H7 (cell line): ENCODE measurements at places on chromosomes 16 and 17. TPM values are rescaled to one million over a fixed set of nuclear protein-coding genes. Genes with fewer than 3 reads are reported as not detected.

GRCh38 chr17:45320931-45321461 lies 4.2 kb upstream of the MAP3K14 start:
- DNase-seq = no peak

- peak; percentile 65 for DNase-seq
These were observed 1.8 kb downstream of the CDC42EP4 start for GRCh38 chr17:73309727-73310596.

AHSP gene
- 0.62 and 3.3 TPM in 2 replicates for total RNA-seq

DNA sequence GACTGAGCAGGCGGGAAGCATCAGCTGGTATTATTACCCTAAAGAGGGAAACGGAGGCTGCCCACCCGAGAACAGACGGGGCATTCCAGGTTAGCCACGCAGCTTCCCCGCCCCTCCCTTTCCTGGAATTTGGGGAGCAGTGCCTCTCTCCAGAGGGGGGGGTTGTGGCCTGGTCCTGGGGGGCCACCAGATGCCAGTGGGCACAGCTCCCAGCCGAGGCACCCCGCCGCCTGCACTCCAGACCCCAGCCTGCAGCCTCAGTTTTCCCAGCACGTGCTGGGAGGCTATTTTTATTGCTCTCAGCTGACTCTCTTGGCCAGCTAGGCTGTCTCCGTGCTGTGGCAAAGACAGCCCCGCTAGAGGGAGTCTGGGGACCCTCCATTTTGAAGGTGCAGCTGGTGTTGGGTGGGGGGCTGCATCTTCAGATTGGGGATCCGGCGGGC lies 62.7 kb upstream of the GSE1 start:
- no peak for DNase-seq

DNA sequence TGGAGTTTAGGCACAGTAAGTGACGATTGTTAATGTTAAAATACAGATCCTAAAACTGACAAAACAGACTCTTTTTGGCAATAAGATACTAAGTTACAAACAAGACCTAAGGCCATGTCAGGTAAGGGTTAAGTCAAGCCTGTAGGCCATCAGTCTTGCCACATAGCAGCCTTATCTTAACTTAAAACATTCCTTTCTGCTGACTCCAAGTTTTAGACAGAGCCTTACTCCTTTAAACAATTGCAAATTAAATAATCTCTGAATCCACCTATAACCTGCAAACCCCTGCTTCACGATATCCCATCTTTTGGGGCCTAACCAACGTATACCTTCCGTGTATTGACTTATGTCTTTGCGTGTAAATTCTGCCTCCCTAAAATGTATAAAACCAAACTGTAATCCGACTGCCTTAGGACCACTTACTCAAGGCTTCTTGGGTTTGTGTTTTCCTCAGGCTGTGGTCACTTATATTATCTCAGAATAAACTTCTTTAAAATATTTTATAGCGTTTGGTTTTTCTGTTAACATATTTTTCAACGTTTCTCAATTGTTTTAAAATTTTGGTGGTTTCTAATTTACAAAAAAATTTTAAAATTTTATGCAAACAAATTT lies 64.4 kb downstream of the EFCAB5 start:
- no peak for DNase-seq

DNA sequence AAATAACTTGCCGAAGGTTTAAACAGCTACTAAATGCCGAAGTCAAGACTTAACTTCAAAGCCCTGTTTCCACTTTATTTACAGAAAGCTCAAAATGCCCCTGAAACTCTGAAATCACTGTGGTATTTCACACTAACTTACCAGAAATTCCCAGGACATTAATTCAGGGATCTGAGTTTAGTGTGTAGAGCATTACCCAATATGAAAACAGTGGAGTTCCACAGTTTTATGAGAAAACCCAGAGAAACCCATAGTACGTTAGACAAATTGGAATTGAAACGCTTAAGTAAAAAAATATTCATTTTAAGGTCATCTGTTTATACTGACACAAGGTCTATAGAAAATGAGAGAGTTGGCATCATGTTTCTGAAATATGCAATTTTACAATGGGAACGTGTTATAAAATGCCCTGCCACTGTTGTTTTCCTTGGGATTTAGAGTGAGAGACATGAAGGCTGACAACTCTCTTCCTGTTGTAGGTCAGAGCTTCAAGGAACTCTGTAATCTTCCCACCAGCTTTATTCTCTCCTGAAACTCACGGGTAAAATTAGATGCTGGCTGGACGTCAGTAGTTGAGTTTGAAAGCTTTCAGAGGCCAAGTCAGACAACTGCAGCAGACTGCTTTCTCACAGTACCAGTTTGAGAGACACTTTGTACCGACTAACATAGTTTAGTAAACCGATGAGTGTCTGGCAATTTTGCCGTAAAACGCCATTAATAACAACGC lies 139.4 kb upstream of the TBX2 start:
- no peak for DNase-seq

- DNase-seq = no peak
These were observed 22.2 kb upstream of the NFATC3 start for GRCh38 chr16:68062910-68063393.

- DNase-seq = peak; percentile 13
These were observed 367.4 kb downstream of the SEC14L1 start for GRCh38 chr17:77508047-77508715.

C16orf46 gene
- 0.69 TPM in 1 of 2 replicates, not detected in the other for total RNA-seq

TNFRSF17 gene
- total RNA-seq = not detected in 2 replicates

DNA sequence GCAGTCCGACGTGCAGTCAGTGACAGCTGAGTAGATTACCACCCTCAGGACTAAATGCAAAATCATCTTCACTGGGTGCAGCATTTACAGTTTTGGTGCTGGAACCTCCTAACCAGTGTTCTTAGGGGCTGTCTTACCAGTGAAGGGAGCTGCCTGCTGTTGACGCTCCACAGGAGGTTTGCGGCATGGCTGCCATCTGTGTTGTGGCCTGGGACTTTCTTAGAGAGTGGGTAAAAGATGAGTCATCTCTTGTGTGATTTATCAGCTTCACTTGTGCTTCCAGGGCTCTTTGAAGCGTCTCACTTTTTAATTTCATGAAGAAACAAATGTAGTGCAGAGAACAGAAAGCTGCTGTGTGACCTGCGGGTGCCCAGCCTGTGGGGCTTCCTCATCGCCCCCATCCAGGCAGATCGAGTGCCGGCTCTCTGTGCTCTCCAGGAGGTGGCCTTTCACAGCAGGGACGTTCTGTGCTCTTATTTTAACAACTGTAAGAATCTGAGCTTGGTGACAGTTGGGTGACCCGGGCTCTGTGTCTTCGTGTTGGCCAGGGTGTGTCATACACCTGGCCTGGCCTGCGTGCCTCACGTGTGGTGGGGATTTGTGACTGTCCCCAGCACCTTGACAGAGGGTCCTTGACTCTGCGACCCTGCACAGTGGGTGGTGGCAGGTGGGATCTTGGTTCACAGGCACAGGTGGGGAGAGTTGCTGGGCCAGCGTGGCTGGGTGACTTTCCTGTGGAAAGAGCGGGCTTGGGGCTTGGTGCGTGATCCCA lies 24.3 kb upstream of the ZNF750 start:
- DNase-seq = no peak

- DNase-seq = no peak
These were observed 92.1 kb upstream of the ZNF750 start for GRCh38 chr17:82931699-82932517.

DNA sequence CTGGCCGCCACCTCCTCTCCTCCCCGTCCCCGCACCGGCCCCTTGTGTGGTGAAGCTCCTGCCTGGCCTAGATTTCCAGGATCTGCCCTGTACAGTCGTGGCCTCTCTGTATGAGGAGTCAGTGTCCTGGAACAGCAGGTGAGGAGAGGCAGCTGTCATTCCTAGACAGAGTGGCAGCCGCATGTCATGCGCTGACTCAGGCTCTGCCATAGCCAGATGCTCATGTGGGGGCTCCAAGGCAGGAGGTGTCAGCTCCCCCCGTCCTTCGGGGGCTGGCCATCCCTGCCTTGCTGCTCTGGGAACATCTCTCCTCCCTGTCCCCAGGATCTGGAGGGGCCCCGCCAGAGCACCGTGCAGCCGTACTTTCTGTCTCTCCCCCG lies 60.4 kb downstream of the BAIAP2 start:
- no peak for DNase-seq

MRC2 gene
- 57.8 and 80.5 TPM in 2 replicates for total RNA-seq

GRCh38 chr16:20948444-20948843 lies 47.9 kb downstream of the LYRM1 start:
- no peak for DNase-seq

DNA sequence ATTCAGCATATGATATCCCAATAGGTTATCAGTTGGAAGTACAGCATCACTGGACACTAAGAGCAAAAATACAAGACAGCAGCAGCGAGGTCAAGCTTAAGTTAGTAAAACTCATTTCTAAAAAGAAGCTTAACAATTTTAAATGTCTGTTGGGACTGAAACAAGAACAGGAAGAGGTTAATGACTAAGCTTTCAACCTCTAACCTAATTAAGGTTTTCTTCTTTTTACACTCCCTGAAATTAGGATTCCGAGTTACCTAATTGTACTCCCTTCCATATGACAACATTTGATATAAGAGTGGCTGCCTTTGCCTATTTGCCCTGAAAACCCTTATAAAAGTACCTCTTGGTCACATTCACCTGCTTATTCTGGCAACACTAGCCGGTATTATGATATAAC lies 34.3 kb downstream of the CPSF4L start:
- no peak for DNase-seq

TUBB3 gene
- 390 and 607 TPM in 2 replicates for total RNA-seq

ESRP2 gene
- total RNA-seq = 15.5 and 18.0 TPM in 2 replicates

CCDC92B gene
- 2.5 and 3.7 TPM in 2 replicates for total RNA-seq

DNA sequence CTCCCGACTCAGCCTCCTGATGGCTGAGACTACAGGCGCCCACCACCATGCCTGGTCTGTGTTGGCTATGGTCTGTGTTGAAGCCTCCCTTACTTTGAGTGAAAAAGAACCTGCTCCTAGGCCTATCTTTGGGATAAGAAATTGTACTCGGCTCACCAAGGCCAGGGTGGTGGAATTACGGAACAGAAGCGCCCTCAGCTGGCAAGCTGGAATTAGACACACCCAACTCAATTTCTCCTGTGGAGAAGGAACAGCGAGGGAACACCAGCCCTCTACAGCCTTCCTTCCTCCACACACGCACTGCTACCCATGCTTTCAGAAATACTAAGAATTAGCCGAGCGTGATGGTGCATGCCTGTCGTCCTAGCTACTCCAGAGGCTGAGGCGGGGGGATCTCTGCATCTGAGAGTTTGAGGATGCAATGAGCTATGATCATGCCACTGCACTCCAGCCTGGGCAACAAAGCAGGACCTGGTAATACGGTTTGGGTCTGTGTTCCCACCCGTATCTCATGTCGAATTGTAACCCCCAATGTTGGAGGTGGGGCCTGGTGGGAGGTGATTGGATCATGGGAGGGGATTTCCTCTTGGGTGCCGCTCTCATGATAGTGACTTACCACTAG lies 40.1 kb upstream of the RBBP6 start:
- peak; percentile 54 for DNase-seq

ZNF385C gene
- total RNA-seq = 2.7 and 3.8 TPM in 2 replicates

GNG13 gene
- total RNA-seq = not detected in 2 replicates

KRTAP4-1 gene
- 0.38 and 0.70 TPM in 2 replicates for total RNA-seq

ABCA10 gene
- not detected in 2 replicates for total RNA-seq

CHD9NB gene
- 2.0 and 2.1 TPM in 2 replicates for total RNA-seq

ARHGAP44 gene
- 9.2 and 11.2 TPM in 2 replicates for total RNA-seq

DNA sequence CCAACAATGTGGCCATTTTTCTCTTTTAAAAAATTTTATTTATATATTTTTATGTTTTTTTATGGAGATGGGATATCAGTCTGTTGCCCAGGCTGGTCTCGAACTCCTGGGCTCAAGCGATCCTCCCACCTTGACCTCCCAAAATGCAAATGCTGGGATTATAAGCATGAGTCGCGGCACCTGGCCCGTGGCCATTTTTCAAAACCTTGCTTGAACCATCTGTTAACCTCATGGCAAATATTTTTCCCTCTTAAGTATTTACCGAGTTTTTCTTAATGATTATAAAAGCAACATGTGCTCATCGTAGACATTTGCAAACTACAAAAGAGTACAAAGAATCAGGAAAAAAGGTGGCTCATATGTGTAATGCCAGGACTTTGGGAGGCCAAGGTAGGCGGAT lies 127.6 kb downstream of the ABCC6 start:
- DNase-seq = no peak

TXNDC11 gene
- total RNA-seq = 12.3 and 14.4 TPM in 2 replicates

DNA sequence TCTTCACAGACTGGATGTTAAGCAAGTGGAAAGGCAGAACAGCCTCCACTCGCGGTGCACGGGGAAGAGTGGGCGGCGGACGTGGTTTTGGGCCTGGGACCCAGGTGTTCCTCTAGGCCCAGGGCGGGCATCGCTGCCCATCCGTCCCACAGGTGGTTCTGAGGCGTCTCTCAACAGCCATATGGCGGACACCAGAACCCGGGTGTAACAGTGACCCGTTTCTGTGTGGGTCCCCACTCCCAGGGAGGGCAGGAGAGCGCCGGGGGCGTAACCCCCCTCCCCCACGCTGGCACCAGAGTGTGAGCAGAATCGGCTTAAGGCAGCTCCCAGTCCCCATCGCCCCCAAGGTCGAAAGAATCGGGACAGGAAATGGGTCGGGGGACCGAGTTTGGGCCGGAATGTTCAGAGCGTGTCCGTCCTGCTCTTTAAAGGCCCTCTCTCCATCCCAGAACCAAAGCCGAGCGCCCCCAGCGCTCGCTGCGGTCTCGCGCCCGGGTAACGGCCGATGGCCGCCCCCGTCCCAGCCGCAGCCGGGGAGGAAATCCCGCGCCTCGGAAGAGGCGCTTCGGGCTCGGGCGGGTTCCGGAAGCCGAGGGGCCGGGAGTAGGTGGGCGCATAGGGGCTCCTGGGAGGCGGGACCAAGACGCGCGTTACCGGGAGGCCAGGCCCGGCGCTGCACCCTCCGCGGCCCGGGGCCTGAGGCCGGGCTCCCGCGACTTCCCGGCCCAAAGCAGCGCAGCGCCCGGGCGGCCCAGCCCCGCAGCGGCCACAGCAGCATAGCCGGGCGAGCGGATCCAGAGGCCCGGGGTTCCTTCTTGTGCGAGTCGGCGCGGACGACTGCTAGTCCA lies at the start of gene TK2:
Gene TK2 (minus strand): TSS at position 839 of the 848 bp plus-strand sequence. CDS start 61 bp downstream, at position 778.
- DNase-seq = peak; percentile 94

DPEP3 gene
- total RNA-seq = 0.03 and 0.48 TPM in 2 replicates
